ENCODE measurements at places on chromosomes 1 and 21.

- no peak for DNase-seq
Measured at GRCh38 chr21:45256021-45256911, 31.4 kb downstream of the POFUT2 start.

DNA sequence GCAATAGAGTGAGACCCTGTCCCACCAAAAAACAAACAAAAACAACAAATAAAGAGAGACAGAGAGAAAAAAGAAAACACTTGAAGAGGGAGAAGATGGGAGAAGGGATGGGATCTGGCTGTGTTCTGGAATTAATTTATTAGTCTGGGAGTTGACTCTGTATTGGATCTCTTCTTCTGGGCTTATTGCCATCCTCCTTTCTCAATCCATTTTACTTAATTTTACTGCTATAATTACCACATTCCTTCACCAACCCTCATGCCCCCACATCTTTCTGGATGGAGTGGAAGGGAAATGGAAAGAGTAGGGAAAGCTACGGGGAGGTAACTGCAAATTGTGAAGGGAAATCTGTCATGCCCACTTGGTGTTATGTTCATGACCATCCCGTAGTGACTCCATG lies 42.9 kb downstream of the FMN2 start:
- DNase-seq: no peak

GRCh38 chr1:201585093-201585483 lies 46.2 kb downstream of the NAV1 start:
- no peak for DNase-seq

- DNase-seq: peak; percentile 34
Measured at GRCh38 chr1:167447521-167448136, 70.7 kb downstream of the CD247 start.

GRCh38 chr1:206970446-206970845 lies at the start of gene FCAMR:
FCAMR (minus strand) TSS chr1:206970460; CDS start chr1:206970125, 335 bp downstream.
- DNase-seq: no peak

DNA sequence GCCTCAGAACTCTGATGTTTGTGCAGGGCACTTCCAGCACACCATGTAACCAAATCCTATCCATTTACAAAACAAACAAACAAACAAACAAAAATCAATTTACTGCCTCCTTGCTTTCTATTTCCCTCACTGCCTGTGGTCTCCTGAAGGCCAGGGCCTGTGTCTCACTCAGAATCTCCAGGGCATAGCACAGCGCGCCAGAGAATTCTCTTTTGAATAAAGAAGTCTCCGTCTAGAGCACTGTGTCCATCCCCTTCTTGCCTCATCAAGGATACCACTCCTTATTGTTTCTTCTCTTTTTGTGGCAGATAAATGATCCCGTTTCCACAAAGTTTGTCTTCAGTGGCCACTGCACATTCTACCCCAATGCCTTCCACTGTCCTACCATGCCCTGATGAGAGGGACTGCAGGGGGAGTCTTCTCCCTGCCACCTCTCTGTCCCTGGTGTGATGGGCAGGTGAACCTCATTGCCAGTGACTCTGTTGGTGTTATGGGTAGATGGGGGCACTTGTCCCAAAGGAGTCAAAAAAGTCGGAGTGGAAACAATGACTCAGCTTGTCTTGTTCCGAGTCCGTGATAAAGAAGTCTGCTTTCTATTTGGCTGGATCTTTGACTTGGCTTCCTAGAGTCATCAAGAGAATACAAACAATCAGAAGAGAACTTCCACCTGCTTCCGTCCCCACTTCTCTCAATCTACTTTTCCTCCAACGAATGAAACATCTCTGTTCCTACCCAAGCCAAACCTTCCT lies 30.0 kb downstream of the XCL2 start:
- DNase-seq: no peak

GRCh38 chr21:21045518-21045917 lies 47.3 kb downstream of the NCAM2 start:
- no peak for DNase-seq

- no peak for DNase-seq
Measured at GRCh38 chr1:93681101-93681988, at the start of gene BCAR3. BCAR3 (minus strand) TSS chr1:93681837; CDS start chr1:93674930, 6,907 bp downstream.

GRCh38 chr21:31710586-31710985 lies 21.3 kb downstream of the SCAF4 start:
- no peak for DNase-seq

DNA sequence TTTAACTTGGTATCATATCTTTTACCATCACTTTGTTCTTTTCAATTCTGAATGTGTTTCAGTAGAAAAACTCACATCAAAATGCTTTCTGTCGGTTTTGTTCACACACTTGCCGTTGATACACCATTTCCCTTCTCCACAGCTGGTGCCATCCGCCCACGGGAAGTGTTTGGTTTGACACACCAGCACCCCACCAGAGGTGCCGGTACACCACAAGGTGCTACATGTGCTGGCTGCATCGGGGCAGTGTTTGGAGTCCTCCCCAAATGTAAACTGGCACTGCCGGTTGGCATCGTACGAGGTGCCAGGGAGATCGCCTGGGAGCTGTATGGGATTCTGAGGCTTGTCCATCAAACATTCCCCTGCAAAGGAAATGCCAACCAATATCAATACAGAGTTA lies 5.0 kb downstream of the ADAMTS1 start:
- DNase-seq: no peak

- no peak for DNase-seq
Measured at GRCh38 chr1:39478126-39478915, 13.1 kb upstream of the BMP8A start.

DNA sequence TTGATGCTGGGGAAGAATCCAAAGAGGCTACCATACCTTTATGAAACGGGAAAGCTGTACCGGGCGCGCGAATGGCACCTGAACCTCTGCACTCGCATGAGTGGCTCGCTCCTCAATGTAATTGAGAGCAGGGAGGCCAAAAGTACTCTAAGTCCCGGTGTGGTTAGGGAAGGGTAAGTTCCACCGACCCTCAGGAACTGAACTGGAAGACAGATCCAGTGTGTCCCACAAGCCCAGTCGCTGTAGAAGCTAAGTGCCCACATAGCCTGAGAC lies 1.0 kb downstream of the GATAD2B start:
- DNase-seq: no peak

- no peak for DNase-seq
Measured at GRCh38 chr21:42220138-42220701, 1.3 kb downstream of the ABCG1 start.

DNA sequence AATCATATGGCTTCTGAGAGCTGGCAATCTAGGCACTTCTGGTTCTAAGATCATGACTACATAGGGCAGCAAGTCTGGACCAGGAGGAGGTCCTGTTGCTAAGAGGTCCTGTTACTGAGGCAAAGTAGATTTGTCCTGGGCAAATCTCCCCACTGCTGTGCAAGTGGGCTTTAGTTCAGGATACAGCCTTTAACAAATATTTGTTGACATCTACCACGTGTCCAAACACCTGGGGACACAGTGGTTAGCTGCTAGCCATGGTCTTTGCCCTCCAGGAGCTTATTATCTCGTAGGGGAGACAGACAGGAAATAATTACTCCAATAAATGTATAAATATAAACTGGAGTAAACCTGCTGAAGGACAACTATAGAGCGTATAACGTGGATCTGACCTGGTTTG lies 3.2 kb downstream of the CGN start:
- DNase-seq: no peak

DNA sequence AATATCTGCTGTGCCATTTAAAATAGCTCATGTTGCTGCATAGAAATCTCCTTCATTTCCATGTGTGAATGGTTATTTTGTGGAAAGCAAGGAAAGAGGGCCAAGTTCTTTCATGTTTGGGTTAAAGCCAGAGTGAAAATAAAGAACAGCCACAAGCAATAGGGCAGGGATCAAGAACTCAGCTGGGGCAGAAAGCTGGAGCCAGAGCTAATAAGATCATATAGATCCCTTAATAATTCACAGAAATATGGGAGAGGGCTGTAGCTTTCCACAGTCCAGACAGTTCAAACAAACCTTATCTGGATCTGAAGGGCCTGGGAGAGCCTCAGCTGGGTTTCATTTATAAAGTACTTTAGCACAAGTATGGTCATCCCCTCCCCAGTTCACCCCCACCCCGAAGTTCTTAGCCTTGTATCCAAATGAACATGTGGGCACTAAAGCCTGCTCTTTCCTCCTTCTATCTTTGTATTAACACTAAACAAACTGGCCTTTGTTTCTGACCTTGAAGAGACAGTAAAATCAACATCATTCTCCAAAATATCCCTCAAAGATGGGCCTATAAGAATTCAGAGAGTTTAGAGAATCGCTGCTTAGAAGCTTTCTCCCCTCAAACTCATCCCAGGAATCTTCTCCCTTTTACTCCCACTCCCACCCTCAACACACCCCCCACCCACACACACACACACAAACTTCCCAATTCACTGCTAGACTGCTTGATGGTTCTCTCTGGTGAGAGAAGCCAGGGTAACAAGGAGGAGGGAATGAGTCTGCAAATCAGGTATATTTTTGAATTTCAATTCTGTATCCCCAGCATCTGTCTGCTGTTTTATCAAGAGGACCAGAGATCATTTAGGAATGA lies 41.7 kb downstream of the UTP25 start:
- DNase-seq: no peak

DNA sequence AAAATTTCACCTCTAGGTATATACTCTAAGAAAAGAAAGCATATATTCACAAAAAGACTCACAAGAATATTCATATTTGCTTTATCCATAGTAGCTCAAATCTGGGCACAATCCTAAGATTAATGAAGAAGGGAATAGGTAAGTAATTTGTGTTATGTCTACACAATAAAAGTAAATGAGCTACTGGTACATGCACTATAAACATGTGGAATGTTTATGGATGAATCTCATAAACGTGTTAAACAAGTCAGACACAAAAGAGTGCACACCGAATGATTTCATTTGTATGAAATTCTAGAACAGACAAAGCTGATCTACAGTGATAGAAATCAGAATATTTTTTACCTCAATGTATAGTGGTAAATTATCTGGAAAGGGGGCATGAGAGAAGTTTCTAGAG lies 115.3 kb upstream of the B3GALT2 start:
- no peak for DNase-seq

DNA sequence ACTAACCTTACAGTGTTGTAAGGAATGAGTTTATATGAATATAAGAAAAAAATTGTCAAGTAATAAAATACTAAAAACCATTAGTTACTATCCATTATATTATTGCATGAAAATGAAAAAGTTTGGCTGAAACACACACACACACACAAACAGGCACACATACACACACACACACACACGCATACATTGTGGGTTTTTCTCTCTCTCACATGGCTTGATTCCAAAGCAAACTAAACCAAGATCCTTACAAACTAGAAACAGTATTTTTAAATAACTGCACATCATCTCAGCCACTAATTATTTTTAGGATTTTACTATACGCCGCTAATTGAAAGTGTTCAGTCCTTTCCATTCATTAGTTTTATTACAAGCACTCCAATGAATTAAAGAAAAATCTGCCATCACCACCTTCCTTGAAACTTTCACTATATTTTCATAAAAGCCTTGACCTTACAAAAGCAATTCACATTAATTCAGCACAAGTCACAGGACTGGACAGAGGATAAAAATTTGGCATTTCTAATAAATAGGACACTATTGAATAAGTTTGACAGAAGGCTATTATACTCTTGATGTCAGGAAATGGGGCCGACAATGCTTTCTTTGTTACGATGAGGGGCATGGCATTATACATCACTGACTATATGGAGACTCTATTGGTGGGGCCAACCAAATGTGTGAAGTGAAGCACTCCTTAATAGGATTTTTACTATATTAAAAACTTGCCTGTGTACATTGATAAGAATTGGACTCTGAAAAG lies 187.0 kb upstream of the ESRRG start:
- DNase-seq: no peak

DNA sequence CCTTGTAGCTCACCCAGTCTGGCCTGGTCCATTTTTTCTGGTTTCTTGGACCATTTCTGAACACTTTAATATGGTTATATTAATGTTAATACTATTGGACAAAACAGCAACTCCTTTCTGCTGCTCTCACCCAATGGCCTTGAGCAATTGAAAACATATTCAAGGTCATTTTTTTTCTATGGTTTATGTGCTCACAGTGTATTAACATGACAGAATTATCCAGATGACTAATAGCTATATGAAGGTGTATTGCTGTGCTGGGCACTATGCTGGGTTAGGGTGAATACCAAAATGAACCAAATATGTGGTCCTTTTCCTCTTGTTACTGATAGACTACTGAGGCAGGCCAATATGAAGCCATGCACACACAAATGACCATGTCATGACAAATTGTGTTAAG lies 591.6 kb upstream of the PLXNA2 start:
- no peak for DNase-seq

GRCh38 chr1:11690397-11691301 lies 861 bp upstream of the DRAXIN start:
- DNase-seq: no peak

- DNase-seq: no peak
Measured at GRCh38 chr1:65458730-65459396, 38.4 kb downstream of the LEPR start.

GRCh38 chr1:18161690-18162089 lies 54.1 kb downstream of the IGSF21 start:
- DNase-seq: no peak

DNA sequence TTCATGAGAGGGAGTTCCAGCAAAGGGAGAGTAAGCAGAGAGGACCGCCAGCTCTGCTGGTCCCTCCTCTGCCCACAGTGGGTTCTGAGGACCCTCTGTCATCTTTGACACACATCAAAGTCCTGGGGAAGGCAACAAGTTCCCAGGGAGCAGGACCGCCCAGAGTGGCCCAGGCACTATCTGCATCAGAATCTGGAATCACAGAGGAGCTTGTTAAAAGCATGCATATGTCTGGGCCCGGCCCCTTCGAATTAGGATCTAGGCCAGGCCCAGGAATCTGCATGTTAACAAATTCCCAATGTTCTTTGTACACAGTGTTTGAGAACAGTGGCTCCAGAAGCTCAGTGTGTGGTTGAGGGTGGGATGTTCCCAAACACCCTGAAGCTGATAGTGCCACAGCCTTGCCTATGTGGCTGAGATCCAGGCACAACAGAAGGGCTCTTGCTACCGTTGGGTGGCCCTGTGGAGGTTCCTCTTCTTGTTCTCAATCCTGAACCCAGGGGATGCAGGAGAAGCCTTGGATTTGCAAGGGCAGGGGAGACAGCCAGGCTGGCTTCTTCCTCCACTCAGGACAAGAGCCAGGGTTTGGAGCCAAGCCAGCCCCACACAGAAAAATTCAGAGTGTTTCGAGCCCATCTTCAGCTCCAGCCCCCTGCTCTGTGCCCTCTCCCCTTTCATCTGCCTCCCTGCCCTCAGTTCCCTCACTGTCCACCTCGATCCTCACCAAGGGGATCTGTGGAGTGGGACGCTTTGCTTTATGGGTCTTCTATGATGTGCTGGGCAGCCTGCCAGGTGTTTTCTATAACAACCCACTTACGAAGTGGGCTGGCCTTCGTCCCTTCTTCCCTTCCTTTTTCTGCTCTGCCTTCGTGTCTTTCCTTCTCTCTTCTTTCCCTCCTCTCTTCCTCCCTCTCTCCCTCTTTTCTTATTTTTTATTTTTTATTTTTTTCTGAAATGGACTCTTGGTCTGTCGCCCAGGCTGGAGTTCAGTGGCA lies 129.0 kb upstream of the TMPRSS2 start:
- no peak for DNase-seq
